ENCODE measurements at places on chromosomes 6 and 20.

DNA sequence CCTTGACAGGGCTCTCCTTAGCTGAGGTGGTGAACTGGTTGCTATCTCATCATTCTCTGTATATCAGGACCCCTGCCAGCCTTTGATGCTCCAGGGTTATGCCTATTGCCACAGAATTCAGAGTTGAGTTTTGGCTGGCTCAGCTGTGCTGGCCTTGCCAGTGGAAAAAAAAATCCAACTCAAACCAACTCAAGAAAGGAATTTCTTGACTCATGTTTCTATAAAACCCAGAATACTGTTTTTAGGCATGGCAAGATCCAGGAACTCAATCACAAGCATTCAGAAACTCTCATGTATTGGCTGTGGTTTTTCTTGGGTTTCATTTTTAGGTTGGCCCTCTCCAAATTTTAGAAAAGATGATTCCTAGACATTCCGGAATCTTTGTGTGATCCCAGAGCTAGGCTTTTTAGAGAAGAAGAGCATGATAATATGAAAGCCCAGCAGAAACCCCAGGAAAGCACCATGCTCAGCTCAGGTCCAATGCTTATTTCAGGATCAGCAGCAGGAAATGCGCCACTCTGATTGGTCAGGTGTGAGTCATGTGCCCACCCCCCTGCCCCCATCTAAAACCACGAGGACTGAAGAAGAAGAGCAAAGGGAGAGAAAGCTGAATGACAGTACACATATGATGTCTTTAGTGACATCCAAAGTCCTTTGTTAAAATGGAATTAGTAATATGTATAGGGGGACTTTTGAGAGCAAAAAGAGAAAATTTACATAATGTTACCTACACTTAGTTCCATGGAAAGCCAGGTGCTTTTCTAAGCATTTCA lies 122.9 kb downstream of the RNF144B start:
- DNase-seq: no peak

DNA sequence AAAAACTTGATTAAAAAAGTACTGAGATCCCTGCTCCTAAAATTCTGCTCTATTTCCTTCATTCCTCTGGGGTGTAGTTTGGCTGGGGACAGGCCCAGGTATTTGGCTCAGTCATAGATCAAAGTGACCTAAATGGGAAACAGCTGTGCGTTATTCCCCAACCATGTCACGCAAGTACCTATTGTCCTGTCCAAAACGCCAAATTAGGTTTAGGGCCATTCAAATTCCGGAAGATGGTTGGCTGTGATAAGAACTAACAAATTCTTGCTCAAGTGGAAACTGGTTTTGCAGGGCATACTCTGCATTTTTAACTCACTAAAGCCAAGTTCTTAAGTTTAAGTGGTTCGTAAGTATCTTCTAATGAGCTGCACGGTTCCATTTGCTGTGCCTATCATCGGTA lies 147.6 kb upstream of the TMEM170B start:
- no peak for DNase-seq

- DNase-seq: peak; percentile 99
Observed at GRCh38 chr6:111591370-111591900, 14.2 kb downstream of the TRAF3IP2 start.

DNA sequence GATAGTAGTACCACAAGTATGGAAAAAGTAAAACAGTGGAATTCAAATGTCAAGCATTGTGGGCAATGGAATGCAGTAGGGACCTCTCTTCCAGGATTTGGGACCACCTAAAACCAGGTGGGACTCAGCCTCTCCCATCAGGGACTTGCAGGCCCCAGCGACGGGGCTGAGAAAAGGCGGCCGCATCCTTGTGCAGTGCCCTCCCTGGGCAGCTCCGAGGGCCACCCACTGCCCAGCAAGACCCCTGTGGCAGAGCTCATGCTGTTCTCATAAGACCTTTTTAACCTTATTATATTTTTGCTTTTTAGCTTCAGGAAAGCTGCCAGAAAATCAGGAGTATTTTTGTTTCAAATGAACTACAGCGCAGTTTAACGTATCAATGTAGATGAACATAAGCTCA lies 142.6 kb upstream of the RPS6KA2 start:
- DNase-seq: no peak

- DNase-seq: no peak
Observed at GRCh38 chr6:120173250-120173649, 823.7 kb upstream of the MAN1A1 start.

GRCh38 chr6:72631480-72631879 lies 9.6 kb downstream of the KCNQ5 start:
- no peak for DNase-seq

DNA sequence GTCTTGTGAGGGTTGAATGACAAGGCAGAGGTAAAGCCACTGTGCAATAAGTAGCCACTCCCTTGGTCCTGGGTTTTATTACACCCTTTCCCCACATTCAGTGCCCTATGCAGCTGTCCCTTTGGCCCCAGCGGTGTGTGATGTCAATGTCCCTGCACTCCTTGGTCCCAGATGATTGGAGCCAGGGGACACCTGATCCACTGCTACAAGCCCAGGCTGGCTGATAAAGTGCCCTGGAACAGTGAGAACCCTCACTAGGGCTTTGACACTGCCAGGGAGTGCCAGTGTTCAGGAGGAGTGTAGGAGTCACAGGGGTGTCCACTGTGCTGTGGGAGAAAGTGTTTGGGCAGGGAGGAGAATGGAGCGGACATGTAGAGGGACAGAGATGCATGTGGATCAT lies 30.4 kb downstream of the GABRR1 start:
- DNase-seq: no peak

GRCh38 chr20:8744228-8744844 lies 324.6 kb upstream of the PLCB4 start:
- DNase-seq: peak; percentile 57

DNA sequence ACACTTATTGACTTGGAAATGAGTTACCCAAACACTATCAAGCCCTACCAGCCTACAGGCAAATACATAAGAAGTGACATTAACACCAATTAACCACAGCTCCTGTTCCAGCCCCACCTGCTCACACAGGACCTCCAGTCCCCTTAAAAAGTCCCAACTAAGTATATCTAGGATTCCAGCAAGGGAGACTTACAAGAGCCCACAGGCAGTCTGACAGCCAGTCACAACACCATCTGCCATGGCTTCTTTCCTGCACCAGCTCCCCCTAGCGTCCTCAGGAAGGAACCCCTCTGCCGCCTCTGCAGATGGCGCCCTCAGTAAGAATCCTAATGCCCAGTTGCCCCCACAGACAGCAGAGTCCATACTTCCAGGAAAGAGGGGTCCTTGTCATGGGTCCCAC lies 122.1 kb downstream of the HIVEP2 start:
- DNase-seq: no peak

DNA sequence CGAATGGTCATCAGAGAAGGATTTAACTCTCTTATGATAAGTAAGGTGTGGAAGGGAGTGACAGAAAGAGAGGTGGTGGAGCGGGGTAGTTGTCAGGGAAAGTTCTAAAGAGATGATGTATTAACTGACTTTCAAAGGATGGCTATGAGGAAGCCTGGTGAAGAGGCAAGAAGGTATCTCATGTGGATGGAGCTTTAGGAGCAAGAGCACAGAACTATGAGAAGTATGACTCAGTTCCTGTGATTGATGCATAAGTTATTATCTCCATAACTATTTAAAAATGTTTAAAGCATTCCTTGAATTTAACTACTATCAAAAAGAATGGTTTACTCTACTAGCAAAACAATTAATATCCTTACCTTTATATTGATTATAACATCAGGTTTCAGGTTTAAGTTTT lies 28.8 kb downstream of the AK9 start:
- DNase-seq: no peak

- no peak for DNase-seq
Observed at GRCh38 chr20:21303872-21304586, 898 bp downstream of the XRN2 start.

GRCh38 chr6:21972516-21972915 lies 324.3 kb downstream of the PRL start:
- no peak for DNase-seq

DNA sequence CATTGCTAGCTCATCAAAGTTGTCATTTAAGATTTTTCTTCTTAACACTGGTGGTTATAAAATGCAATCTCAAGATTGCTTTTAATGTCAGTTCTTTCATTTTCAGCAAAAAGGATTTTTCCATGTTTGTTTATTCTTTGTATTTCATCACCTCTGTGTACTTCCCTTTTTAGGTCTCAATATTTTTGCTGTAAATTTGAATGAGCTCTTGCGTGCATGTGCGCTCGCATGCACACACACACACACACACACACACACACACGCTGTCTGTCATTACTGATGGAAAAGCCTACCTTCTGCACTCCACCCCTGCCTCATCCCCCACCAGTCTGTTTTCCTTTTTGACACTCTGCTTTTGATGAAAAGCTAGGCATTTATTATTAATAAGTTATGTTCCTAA lies 85.3 kb upstream of the FYN start:
- DNase-seq: no peak

GRCh38 chr6:38801305-38801704 lies 86.2 kb downstream of the DNAH8 start:
- DNase-seq: no peak

DNA sequence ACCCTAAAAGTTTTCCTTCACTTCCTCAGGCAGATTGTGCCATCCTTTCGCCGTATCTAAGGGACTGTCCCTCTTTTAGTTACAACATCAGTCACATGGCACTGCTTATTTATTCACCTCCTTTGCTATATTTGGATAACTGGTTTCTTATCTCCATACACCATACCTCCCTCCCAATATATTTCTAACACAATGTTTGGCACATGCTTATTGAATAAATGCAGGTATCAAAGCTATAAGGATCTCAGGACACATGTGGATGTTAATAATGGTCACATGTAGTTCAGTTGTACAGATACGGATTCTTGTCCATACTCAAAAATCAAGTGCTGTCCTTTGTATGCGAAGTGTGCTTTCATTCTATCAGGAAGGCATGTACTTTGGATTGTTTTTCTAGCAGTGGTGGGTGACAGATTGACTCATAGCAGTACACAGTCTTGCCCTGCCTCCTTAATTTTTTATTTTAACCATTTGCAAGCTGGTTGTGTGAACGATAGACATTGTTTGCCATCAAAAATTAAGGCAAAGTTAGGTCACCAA lies 407.1 kb upstream of the RUNX2 start:
- no peak for DNase-seq

GRCh38 chr6:33017694-33018353 lies 8.4 kb upstream of the HLA-DOA start:
- no peak for DNase-seq

DNA sequence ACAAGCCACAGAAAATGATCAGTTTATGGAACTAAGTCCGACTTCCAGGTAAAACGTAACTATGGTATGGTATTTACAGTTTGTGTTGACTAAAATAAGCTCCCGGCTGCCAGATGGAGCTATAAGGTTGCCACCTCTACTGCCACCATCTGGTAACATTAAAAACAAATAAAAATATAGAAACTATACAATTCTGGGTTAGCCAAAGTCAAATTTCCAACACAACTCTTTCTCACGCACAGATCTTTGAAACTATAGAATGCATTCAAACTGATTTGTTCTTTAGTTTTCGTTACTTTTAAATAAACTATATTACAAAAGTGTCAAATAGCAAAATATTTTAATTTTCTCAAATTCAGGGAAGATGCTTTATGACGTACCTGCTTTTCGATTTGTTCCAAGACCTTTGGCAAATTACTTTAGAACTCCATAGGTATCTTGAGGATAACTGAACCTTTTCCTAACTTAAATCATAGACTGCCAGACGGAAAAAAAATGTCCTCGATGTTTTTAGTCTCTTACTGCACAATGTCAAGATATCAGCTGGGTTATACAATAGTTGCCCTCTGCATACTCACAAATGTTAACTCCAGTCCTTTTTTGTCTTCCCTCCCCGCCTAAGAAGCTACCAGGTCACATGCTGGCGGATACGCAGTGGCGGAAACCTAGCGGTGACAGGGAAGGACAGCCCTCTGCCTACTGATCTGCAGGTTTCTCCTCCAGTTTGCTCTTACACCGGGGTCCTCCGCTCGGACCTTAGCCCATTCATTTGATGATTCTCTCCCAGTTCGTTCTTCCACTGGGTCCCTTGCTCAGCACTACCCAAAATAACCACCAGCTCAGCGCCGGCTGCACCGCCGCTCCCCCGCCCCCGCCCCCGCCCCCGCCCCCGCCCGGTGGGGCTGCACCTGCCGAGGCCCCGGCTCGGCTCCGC lies 888 bp downstream of the SLC17A5 start:
- DNase-seq: peak; percentile 38

All from fibroblast of the conjunctiva (primary cell).